ENCODE measurements at places on chromosomes 2 and 18. TPM values are rescaled to one million over a fixed set of nuclear protein-coding genes. Genes with fewer than 3 reads are reported as not detected.
A peak's percentile ranks its signal among the peaks of the same experiment; 100 is the strongest.

UGT1A3 gene
- total RNA-seq, result 1.0 TPM

CNDP1 gene
- not detected for total RNA-seq

ACVR1C gene
- total RNA-seq, result 0.93 TPM

DCC gene
- not detected for total RNA-seq

DNA sequence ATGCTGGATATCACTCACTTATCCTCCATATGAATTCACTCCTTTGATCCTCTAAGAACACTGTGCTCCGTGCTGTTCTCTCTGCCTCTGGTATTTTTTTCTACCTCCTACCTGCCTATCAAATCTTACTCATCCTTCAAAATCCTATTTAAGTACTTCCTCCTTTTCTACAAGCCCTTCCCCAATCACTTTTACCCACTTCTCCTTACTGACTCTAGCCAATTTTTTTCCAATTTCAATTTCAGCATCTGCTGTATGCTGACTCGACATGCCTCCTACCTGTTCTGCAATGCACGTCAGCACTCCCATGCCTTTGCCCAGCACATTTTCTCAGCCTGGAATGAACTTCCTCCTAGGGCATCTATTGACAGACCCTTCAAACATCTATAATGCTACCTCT lies 37.3 kb upstream of the LNPK start:
- DNase-seq, result no peak

- no peak for DNase-seq
Measured at GRCh38 chr2:235230821-235231601, 262.8 kb upstream of the AGAP1 start.

GRCh38 chr2:201891676-201892075 lies 85.3 kb downstream of the CDK15 start:
- no peak for DNase-seq

DNA sequence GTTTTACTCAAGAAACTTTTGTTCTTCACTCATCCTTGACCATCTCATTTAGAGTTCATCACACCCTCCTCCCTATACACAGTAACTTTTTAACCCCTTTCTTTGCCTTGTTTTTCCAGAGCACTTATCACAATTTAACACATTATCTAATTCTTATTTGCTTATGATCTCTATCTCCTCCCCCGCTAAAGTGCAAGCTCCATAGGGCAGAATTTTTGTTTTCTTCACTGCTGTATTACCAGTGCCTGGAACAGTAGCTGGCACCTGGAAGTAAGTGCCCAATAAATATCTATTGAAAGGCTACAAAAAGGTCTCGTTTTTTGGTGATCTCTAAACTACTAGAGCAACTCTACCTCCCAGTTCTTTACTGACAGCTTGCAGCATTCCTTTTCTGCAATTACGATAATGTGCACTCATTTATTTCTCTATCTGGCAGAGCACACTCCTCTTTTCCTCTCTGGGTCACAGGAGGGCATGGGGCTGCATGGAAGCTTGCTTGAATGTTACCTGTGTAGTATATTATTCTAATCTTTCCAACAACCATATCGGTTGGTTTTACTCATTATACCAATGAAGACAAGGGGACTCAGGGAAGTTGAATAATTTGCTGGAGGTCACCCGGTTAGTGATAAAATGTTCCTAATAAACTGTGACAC lies 57.4 kb upstream of the CHST9 start:
- no peak for DNase-seq

DNA sequence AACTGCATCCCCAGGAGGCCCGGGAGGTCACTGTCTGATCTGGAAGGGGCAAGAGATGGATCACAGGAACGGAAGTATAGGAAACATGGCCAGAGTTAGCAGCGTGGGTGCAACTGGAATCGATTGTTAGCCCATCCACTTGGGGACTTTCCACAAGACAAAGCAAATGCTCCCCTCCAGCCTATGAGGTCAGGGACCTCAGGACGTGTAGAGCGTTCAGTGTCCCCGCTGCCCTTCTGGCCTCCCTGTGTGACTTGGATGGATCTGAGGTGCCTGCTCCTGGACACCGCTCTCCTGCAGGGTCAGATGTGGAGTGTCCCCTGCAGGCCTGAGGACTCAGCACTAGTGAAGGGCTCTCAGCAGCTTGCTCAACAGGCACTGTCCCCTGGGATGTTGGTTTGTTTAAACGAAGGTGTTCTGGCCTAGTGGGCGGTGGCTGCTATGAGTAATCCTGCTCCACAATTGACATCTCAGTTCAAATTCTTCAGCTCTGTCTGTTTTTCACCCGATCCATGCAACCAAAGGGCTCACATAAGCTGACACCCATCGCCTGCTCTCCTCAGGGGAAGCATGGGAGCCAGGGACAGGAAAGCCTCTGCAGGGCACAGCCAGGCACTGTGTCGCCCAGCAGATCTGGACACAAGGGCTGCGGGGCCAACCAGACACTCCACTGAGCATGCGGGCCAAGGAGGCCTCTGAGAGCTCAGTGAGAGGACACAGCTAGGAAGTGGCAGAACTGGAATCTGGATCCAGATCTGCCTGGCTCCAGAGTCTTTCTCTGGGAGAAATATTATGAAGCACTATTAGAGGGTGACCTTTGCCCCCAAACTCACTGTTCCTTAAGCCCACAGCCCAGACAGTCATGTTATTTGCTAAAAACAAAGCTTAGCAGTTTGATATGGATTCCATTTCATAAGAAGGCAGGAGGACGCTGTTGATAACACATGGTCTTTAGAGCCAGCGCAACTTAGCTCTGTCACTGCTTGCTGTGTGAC lies 78.5 kb downstream of the RHOB start:
- peak; percentile 94 for DNase-seq

- DNase-seq, result no peak
Measured at GRCh38 chr18:45565280-45565970, 49.9 kb upstream of the SLC14A2 start.

GRCh38 chr2:65329525-65329924 lies 101.9 kb downstream of the ACTR2 start:
- no peak for DNase-seq
